ENCODE measurements at places on chromosomes 5 and 9.

DNA sequence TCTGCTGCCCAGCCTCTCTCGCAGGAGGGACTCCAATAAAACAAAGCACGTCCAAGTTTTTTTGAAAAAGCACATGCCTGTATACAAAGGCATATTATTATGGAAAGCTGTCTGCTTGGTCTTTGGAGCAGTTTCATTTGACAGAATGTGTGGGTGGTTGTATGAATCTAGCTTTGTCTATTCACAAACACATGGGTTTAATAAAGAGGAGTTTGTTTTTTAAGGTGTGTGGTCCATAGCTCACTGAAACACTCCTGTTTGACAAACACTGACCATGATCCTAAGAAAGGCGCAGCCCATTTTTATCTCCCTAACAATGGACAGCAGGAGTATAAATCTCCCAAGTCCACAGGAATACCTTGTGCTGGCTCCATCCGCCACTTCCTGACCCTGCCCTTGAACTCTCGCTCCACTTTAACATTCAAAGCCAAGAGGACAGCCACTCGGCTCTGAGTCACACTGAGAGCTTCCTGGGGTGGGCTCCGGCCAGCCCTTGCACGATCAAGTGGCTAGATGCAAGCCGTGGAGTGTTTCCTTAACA lies 371.9 kb downstream of the EBF1 start:
- no peak for DNase-seq

- peak; percentile 6 for DNase-seq
These were observed 50.3 kb downstream of the MAN2A1 start for GRCh38 chr5:109739741-109740728.

GRCh38 chr9:115924669-115924987 lies 229.0 kb upstream of the PAPPA start:
- no peak for DNase-seq

DNA sequence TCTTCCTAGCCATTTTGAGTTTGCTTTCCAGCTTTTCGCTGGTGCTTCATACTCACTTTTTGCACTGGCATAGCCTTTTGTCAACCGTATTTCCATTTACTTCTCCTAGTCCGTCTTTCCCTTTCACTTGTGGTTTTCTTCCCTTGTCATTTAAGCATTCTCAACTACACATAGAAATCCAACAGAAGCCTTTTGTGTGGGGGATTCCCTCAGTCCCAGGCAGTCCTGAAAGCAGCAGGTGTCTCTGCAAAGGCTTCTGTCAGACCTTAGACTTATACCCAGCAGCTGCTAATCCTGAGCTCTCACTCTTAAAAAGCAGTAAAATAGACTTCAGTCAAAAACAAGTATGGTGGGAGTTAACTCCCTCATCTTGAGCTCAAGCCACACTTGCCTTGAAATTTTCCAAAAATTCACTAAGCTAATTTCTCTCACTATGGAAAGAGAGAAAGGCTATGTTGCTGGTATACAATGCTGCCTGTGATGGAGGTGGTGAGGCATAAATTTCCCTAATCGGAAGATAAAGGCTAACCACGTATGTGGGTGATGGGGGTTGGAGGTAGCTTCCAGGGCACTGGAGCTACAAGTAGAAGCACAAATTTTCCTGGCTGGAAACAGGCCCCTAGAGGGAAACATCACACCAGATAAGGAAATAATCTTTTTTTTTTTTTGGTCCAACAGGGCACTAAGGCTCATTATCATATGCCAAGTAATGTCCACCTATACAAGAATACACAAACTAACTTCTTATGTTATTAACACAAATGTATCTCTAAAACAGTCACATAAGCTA lies 34.8 kb upstream of the IFNK start:
- DNase-seq, result peak; percentile 53

- DNase-seq, result no peak
These were observed 438 bp upstream of the PAPPA start for GRCh38 chr9:116152941-116153764.

DNA sequence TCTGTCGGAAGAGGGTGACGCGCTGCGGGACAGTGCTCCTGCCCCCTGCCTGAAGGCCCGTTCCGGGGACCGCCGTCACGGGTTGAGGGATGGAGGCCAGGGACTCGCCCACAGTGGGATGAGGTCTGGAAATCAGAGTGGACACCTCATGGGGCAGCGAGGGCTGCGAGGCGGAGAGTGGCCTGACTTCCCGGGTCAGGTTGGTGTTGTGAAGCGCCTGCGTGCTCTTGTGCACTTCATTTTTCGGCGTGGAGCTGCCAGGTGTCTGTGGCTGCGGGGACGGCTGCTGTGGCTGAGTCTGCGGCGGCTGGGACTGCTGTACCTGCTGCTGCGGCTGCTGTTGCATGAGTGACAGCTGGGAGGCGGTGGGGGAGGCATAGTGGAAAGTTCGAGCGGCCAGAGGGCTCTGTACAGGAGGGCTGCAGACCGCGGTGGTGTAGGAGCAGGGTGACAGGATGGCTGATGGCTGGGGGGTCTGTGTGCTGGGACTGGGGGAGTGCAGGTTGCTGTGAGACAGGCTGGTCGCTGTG lies 434.1 kb downstream of the HCN1 start:
- DNase-seq, result no peak

DNA sequence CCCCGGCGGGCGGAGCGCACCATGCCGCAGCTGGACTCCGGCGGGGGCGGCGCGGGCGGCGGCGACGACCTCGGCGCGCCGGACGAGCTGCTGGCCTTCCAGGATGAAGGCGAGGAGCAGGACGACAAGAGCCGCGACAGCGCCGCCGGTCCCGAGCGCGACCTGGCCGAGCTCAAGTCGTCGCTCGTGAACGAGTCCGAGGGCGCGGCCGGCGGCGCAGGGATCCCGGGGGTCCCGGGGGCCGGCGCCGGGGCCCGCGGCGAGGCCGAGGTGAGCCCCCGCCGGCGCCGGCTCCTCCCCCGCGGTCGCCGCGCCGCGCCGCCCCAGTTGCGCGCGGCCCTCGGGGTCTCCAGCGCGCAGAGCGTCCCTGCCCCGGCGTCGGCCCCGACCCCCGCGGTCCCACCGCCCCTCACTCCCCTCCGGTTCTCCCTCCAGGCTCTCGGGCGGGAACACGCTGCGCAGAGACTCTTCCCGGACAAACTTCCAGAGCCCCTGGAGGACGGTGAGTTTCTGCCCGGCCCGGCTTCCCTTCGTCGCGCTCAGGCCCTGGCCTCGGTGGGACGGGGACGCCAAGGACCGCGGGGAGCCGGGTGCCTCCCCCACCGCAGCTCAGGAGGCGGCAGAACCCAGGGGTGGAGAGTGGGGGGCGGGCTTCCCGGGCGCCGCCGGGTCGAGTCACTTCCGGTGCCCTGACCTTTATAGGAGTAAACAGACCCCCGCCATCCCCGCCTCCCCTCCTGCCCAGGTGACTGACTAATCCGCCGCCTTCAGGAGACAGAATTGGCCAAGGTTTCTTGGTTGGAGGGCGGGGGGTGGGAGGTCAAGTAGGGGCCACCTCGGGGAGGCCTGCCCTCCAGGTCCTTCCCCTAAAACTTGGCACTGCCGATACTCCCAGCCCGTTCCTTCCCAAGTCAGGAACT lies 665 bp downstream of the TCF7 start:
- peak; percentile 60 for DNase-seq

- no peak for DNase-seq
These were observed 12.2 kb upstream of the CLINT1 start for GRCh38 chr5:157870837-157871834.

DNA sequence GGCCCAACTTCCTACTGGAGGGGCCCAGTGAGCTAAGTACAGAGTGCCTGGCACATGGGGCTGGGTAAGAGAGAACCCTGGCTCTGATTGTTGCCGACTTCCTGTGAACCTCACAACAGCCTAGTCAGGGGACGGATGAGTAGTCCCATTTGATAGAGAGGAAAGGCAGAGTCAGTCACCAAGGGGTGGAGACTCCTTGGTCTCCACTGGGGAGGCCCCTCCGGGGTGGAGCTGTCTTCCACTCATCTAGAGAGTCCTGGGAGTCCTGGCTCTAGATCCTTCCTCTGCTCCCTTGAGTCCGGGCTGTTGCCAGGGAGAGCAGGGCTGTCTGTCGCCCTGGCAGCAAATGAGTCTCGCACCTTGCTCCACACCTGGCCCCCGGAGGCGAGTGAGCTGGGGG lies 8.0 kb downstream of the GRK6 start:
- no peak for DNase-seq

DNA sequence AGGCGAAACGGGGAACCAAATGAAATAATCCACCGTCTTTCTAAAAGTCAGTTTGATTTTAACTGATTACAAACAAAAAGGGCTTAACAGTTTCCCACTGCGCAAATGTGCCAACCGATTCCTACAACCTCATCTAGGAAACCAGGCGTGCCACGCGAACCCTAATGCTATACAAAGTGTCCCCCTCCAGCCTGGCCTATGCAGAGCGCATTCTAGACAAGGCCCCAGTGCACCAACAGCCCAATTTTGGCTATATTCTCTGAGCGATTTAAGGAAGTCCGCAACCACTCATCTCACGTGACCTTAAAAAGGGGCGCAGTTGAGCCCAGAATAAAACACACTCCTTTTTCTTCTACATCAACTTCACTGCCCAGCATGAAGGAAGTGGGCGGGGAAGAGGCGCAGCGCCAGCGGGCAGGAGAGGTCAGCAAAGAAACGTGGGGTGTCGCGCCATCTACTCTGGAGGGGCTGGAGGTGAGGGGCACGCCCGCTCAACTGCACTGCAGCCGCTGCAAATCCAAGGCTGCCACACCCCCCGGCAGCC lies 779 bp downstream of the FAM13B start:
- peak; percentile 65 for DNase-seq

DNA sequence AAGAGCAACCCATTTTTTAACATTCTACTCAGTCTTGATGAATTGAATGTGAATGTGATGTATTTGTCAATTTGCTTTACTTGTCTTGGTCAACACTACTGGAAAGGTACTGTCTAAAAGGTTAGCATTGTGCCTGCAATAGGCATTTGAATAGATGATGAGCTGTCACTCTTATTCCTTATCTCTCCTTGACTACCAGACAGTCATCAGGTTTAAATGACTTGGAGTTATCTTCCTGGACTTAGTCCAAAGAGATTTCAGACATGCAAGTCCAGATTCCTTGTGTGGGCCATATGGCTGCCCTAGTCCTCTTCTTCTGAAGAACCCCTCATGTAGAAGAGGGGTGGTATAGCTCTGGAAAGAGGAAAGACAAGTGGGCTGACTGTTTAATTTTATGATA lies 4.8 kb downstream of the ARHGEF28 start:
- no peak for DNase-seq

Measured in GM13976 (cell line).